ENCODE measurements at places on chromosomes 6 and 20. TPM values are rescaled to one million over a fixed set of nuclear protein-coding genes. Genes with fewer than 3 reads are reported as not detected.

Gene ATP6V1G2
- total RNA-seq = 1.3 TPM

Gene CST7
- not detected for total RNA-seq

Gene TAF11
- total RNA-seq = 37.2 TPM

Gene LPA
- 0.10 TPM for total RNA-seq

Gene BPIFA1
- total RNA-seq = 109 TPM

Gene WFDC10B
- total RNA-seq = not detected

Gene KCNK15
- 0.41 TPM for total RNA-seq

Gene STMN3
- 15.6 TPM for total RNA-seq

Gene FOXA2
- 1.1 TPM for total RNA-seq

Gene TINAG
- total RNA-seq = not detected

Gene FAM83D
- total RNA-seq = 9.5 TPM

Gene EDN3
- 22.7 TPM for total RNA-seq

Gene MEP1A
- not detected for total RNA-seq

Gene AK9
- 15.5 TPM for total RNA-seq

Gene DEFB124
- total RNA-seq = not detected

Gene ELOVL4
- total RNA-seq = 2.7 TPM

Gene DNAH8
- 3.0 TPM for total RNA-seq

Gene SLC35F1
- 6.3 TPM for total RNA-seq

Gene SLC17A1
- total RNA-seq = not detected

Gene RARS2
- total RNA-seq = 34.2 TPM

Gene SUPT3H
- total RNA-seq = 7.9 TPM

Gene PRR18
- 0.10 TPM for total RNA-seq

Gene TSHZ2
- total RNA-seq = 11.8 TPM

Gene PSORS1C2
- total RNA-seq = not detected

Gene SLC26A8
- not detected for total RNA-seq

Gene KCNK16
- total RNA-seq = not detected

Gene IPCEF1
- total RNA-seq = 1.0 TPM

Gene OVOL2
- 1.0 TPM for total RNA-seq

Gene GRM1
- total RNA-seq = not detected

Gene SLC24A3
- 33.5 TPM for total RNA-seq

Gene OOEP
- total RNA-seq = not detected

Gene LST1
- total RNA-seq = 1.5 TPM

Gene SLC4A11
- 0.62 TPM for total RNA-seq

Gene SMLR1
- not detected for total RNA-seq

Gene PERP
- 42.1 TPM for total RNA-seq

Gene NOL4L
- total RNA-seq = 5.9 TPM

Gene RGS19
- 7.7 TPM for total RNA-seq
